RKO (cell line): ENCODE measurements at places on chromosomes 6 and 20.

- DNase-seq, result no peak
Observed at GRCh38 chr6:56807326-56807988, 147.4 kb upstream of the BEND6 start.

DNA sequence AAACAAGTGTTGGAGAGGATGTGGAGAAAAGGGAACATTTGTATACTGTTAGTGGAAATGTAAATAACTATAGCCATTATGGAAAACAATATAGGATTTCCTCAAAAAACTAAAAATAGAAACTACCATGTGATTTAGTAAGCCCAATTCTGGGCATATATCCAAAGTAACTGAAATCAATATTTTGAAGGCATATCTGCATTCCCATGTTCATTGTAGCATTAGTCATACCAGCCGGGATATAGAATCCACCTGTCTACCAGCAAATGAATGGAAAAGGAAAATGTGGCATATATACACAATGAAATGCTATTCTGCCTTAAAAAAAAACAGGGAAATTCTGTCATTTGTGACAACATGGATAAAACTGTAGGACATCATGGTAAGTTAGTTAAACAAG, 15.3 kb upstream of the C6orf58 start:
- no peak for DNase-seq

- no peak for DNase-seq
Observed at GRCh38 chr6:1904466-1904799, 294.7 kb downstream of the FOXC1 start.

DNA sequence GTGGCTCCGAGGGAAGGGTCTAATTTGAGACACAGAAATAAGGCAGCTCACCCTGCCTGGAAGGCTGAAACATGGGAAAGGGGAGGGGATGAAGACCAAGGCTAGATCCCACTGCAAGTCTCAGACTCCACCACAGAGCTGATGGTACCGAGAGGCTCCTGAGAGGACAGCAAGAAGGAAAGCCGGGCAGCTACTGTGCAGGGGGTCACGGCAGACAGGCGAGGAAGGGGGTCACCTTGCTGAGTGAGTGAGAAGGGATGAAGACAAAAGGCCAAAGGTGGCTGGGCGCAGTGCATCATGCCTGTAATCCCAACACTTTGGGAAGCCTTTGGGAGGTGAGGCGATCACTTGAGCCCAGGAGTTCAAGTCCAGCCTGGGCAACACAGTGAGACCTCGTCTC, 100.7 kb downstream of the ATP9A start:
- no peak for DNase-seq

- no peak for DNase-seq
Observed at GRCh38 chr6:13038741-13039190, 289.6 kb downstream of the TBC1D7 start.
